ENCODE measurements at places on chromosomes 2 and 18.

- no peaks in the 10 kb centered on the region for H3K36me3 ChIP-seq
- no peak overlapping the region for H3K27ac ChIP-seq
- no peak overlapping the region for H3K4me3 ChIP-seq
- H3K4me1 ChIP-seq = no peaks in the 10 kb centered on the region
- no peaks in the 10 kb centered on the region for H3K27me3 ChIP-seq
- no peak for DNase-seq
Observed at GRCh38 chr2:104638859-104639202, 215.1 kb upstream of the POU3F3 start.

- H3K36me3 ChIP-seq = no peaks in the 10 kb centered on the region
- peak overlapping the region; percentile 67 for H3K27ac ChIP-seq
- no peaks in the 10 kb centered on the region for H3K27me3 ChIP-seq
- H3K4me3 ChIP-seq = no peak overlapping the region
- no peak for DNase-seq
Observed at GRCh38 chr18:58896734-58897508, 32.2 kb downstream of the ZNF532 start.

DNA sequence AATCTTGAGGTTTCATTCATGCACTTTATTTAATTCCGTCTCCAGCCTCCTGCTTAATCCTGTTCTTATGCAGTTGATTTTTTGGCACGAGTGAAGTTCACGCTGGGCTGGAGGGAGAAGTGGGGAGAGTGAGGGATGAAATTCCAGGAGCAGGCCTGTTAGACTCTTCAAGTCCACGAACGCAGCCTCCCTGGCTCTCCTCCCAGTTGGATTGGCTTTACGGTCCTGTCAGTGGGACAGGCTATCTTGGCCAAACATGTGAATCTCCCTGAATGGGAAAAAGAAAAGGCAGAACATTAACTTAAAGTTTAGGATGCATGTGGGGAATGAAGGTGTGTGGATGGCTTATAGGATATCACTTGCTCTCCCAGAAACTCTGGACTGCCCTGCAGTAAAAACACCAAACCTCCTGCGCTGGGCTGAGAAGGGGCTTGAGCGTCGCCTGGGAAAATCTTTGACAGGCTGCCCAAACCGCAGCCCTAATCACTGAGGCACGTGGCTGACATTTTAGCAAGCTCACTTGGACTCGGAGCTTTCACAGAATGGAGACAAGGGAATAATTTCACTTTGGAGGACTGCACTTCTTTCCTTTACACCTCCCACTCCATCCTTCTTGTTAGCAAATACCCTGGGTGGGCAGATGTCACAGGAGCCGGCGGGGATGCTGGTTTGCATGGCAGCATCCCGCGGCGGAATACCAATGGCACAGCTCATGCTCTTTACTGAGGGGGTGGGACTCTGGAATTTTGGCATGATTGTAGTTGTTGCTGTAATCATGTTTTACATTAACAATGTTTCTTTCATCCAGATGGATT lies 93.9 kb downstream of the ACKR3 start:
- peaks cover 42% of the 10 kb centered on the region for H3K4me1 ChIP-seq
- peak; percentile 83 for DNase-seq
- H3K4me3 ChIP-seq = no peak overlapping the region
- H3K27me3 ChIP-seq = no peaks in the 10 kb centered on the region

DNA sequence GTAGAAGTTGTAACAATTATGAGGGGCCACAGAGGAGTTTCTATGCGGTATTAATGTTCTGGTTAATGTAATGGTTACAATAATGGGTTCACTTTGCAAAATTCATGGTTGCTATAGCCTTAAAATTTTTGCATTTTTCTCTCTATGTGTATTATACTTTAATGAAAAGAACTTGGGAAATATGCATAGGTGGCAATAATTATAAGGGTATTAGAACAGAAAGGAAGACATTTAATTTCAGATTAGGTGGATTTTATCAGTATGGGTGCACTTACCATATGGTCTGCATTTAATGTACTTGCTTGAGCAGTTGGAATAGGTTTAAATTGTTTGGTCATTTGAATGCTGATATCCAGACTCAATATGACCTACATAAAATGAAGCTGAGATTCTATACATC lies 161.6 kb upstream of the TACR1 start:
- DNase-seq = no peak
- no peak overlapping the region for H3K27ac ChIP-seq
- no peaks in the 10 kb centered on the region for H3K27me3 ChIP-seq
- H3K4me3 ChIP-seq = no peak overlapping the region
- no peaks in the 10 kb centered on the region for H3K4me1 ChIP-seq

GRCh38 chr2:73749314-73749713 lies 12.2 kb upstream of the TPRKB start:
- H3K4me3 ChIP-seq = no peak overlapping the region
- H3K4me1 ChIP-seq = no peaks in the 10 kb centered on the region
- H3K27me3 ChIP-seq = no peaks in the 10 kb centered on the region
- peaks cover 33% of the 10 kb centered on the region for H3K36me3 ChIP-seq
- DNase-seq = no peak
- H3K27ac ChIP-seq = no peak overlapping the region

DNA sequence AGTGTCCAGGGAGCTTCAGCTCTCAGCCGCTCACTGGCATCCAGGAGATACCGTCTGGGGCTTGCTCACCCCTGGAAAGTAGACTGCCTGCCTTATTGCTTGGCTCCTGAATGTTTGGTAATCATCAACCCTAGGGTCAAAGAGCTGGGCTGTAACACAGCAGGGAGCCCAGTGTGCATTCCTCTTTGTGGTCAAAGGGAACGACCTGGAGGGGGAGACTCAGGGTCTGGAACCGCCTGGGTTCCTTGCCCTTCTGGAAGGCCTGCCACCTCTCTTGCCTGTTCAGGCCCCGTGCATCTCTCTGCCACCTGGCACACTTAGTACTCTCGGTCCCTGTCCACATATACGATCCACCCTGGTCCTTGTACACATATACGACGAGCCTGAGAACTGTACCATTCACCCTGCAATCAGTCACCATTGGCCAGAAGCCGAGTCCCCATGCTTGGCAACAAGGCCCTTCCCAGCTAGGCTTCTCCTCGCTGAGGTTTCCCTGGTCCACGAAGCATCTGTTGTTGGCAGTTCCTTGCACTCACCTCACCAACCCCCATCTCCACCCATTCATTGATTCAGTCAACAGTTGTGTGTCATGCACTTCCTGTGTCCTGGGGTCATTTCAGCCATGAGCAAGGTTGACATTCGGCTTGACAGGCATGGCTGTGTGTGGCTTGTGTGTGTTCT lies at the start of gene NAT8:
Gene NAT8, minus strand, starts transcription at position 85 of the 681 bp plus-strand sequence. CDS start 794 bp downstream, outside the sequence.
- H3K36me3 ChIP-seq = no peaks in the 10 kb centered on the region
- H3K27ac ChIP-seq = no peak within 1 kb of the TSS
- no peaks in the 10 kb centered on the region for H3K27me3 ChIP-seq
- H3K4me1 ChIP-seq = no peaks in the 10 kb centered on the region
- no peak within 1 kb of the TSS for H3K4me3 ChIP-seq

DNA sequence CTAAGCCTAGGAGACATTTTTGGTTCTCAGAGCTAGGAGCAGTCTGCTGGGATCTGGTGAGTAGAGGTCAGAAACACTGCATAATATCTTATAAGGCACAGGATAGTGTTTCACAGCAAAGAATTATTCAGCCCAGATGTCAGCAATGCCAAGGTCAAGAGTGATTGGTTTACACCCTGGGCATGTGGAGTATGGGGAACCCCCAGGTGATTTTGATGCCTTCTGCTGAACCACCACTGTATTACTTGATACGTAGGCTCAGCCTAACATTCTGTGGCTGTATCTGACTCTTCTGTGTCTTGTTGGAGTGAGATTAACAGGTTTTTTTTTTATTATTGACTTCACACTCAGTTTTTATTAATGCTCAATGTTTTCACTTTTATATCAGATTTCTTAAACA lies 6.0 kb downstream of the DDX18 start:
- no peak overlapping the region for H3K4me3 ChIP-seq
- no peak overlapping the region for H3K27ac ChIP-seq
- peaks cover 80% of the 10 kb centered on the region for H3K36me3 ChIP-seq

DNA sequence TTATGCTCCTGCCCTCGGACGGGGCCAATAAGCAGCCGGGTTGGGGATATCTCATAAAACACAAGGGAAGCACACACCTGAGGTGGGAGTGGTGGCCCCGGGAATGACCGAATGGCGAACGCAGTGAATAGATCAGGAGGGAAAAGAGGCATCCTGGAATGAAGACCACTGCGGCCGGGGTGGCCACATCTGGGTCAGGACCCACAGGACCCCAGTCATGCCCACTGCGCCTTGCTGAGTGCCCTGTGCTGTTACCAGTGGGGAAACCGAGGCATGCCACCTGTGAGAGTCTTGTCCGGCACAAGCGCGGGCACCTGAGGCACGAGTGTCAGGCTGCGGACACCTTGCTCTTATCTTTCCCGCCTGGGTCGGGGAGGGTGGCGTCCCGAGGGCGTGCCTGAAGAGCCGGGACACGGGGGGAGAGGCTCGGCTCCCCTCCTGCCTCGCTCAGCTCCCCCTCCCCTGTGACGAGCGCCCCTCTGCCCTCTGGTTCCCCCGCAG lies 1.6 kb downstream of the PDCD1 start:
- H3K27me3 ChIP-seq = peaks cover 73% of the 10 kb centered on the region
- H3K4me1 ChIP-seq = peaks cover 14% of the 10 kb centered on the region
- H3K36me3 ChIP-seq = no peaks in the 10 kb centered on the region
- no peak overlapping the region for H3K27ac ChIP-seq
- peak; percentile 61 for DNase-seq

DNA sequence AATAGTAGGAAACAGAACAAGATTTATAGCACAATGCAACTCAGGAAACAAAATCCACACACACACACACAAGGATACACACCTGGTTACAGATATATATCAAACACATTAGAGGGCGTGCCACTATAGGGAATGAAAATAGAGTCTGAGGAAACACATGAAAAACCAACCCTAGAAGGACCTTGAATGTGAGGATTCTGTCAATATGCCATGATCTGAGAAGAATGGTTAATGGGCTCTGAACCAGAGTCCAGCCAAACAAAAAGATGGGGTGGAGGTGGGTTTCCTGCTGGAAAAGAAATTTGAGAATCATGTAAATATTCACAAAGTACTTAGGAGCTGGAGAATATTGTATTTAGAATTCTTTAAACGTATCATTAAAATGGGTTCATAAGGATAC lies 7.8 kb upstream of the TMEM37 start:
- no peaks in the 10 kb centered on the region for H3K4me1 ChIP-seq
- no peak for DNase-seq
- H3K4me3 ChIP-seq = no peak overlapping the region
- H3K27ac ChIP-seq = no peak overlapping the region
- H3K36me3 ChIP-seq = no peaks in the 10 kb centered on the region

GRCh38 chr2:230748087-230748486 lies 35.4 kb downstream of the CAB39 start:
- no peak for DNase-seq
- H3K4me3 ChIP-seq = no peak overlapping the region
- no peaks in the 10 kb centered on the region for H3K4me1 ChIP-seq
- H3K27me3 ChIP-seq = no peaks in the 10 kb centered on the region
- no peak overlapping the region for H3K27ac ChIP-seq
- no peaks in the 10 kb centered on the region for H3K36me3 ChIP-seq

GRCh38 chr18:32502014-32502413 lies 31.3 kb upstream of the GAREM1 start:
- no peak overlapping the region for H3K4me3 ChIP-seq
- H3K27ac ChIP-seq = no peak overlapping the region
- peaks cover 4% of the 10 kb centered on the region for H3K27me3 ChIP-seq
- H3K4me1 ChIP-seq = no peaks in the 10 kb centered on the region
- DNase-seq = no peak

DNA sequence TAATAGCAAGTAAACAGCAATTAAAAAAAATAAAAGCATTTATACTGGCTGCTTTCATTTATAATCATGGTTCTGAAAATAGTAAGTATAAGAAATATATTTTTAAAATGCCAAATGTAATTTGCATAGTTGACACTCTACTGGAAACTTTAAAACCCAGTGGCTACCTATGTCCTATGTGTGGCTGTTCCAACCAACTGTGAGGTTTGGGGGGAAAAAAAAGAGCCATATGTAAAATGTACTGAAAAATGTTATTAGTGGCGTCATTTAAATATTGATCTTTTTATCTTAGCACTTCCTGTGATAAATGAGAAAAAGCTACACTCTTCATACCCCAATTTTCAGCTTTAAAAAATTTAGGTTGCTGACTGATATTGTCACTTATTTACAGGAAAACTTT lies 270.7 kb downstream of the TCF4 start:
- DNase-seq = no peak
- H3K36me3 ChIP-seq = no peaks in the 10 kb centered on the region
- no peaks in the 10 kb centered on the region for H3K27me3 ChIP-seq
- no peak overlapping the region for H3K27ac ChIP-seq
- H3K4me1 ChIP-seq = peaks cover 28% of the 10 kb centered on the region

- H3K27me3 ChIP-seq = no peaks in the 10 kb centered on the region
- DNase-seq = no peak
- H3K4me3 ChIP-seq = no peak overlapping the region
- peaks cover 4% of the 10 kb centered on the region for H3K36me3 ChIP-seq
Observed at GRCh38 chr2:10374362-10374943, 71.7 kb downstream of the HPCAL1 start.

DNA sequence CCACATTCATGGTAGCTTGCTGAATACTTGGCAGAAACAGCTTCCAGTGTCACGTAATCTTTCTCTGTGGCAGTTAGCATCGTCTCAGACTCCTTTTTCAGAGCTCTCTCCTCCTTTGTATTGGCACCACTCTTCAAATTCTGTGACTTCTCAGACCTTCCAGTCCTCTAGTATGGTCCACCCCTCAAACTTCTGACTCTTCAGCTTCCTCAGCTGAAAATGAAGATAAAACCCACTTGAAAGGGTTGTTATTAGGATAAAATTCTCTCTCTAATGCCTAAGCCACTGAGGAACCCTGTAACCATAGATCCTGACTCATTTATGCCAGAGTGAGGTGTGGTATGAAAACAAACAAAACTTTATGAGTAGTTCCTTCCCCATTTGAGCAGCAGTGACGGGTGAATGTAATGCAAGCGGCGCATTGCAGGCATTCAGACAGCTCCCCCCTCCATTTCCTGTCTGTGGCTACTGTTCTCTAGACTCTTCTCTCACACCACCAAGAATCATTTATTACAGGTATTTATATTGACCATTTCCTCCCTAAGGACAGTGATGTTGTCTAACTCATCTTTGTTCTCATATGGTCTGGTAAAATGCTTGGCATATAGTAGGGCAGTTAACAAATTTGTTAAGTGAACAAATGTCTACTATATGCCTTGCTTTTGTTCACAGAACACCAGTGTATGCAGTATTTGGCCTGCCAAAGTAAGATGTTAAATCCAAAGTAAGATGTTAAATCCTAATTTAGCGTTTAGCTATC lies 35.3 kb downstream of the GALNT1 start:
- no peak for DNase-seq
- no peaks in the 10 kb centered on the region for H3K27me3 ChIP-seq
- H3K36me3 ChIP-seq = no peaks in the 10 kb centered on the region
- H3K4me3 ChIP-seq = no peak overlapping the region
- H3K27ac ChIP-seq = no peak overlapping the region

DNA sequence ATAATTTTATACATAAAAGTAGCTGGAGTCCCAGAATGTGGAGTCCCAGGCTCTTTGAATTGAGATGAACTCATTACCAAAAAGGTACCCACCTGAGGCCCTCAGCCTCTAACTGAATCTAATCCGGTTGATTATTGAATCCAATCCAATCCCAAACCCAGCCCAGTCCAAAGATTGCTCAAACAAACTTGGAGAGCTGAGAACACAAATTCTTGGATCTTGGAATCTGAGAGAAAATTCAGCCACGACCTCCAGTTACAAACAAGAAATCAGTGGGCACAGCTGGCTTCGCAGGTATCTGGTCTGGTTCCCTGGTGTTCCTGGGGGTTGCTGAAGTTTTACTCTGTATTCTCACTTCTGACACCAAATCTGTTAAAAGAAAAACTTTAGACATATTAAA lies 28.4 kb upstream of the RHOB start:
- peak; percentile 27 for DNase-seq
- peak overlapping the region; percentile 78 for H3K27ac ChIP-seq
- H3K36me3 ChIP-seq = no peaks in the 10 kb centered on the region
- no peak overlapping the region for H3K4me3 ChIP-seq
- H3K4me1 ChIP-seq = no peaks in the 10 kb centered on the region
- no peaks in the 10 kb centered on the region for H3K27me3 ChIP-seq
